Epithelial cell of esophagus (primary cell): ENCODE measurements at places on chromosomes 1 and 21.

- DNase-seq: peak; percentile 79
Measured at GRCh38 chr1:89987159-89987819, 7.6 kb upstream of the ZNF326 start.

DNA sequence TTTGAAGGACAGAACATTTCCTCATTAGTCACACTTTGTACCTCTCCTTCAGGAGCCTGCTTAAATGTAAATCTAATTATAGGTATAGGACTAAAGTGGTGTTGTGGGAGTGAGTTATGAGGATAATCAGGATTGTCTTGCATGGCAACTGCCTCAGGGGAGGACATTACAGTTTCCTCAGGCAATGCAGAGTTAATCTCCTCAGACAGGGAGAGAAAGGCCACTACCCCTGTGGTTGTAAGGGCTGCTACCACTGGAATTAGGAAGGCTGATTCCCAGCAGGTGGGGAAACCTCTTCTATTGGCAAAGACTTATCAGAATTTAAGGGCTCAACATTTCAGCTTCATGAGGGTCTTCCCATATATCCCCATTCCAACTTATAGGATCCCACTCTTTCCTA, 286.8 kb upstream of the PBX1 start:
- DNase-seq: no peak

GRCh38 chr1:185644531-185644930, 89.7 kb upstream of the HMCN1 start:
- peak; percentile 79 for DNase-seq

GRCh38 chr1:87084244-87084836, 169.9 kb downstream of the HS2ST1 start:
- DNase-seq: peak; percentile 39

DNA sequence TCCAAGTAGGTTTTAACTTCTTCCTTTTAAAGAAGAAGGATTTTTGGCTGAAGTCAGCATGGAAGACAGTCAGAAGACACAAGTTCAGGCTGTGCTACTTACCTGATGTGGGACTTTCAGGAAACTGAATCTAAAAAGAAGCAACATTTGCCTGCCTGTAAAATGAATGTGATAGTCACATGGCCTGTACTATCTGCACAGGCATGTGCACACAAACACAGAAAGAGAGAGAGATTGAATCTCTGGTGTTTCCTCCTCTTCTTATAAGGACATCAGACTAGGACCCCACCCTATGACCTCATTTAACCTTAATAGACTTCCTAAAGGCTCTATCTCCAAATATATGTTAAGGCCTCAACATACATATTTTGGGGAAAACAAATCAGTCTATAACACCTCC, 542.9 kb downstream of the PLPP3 start:
- DNase-seq: no peak

DNA sequence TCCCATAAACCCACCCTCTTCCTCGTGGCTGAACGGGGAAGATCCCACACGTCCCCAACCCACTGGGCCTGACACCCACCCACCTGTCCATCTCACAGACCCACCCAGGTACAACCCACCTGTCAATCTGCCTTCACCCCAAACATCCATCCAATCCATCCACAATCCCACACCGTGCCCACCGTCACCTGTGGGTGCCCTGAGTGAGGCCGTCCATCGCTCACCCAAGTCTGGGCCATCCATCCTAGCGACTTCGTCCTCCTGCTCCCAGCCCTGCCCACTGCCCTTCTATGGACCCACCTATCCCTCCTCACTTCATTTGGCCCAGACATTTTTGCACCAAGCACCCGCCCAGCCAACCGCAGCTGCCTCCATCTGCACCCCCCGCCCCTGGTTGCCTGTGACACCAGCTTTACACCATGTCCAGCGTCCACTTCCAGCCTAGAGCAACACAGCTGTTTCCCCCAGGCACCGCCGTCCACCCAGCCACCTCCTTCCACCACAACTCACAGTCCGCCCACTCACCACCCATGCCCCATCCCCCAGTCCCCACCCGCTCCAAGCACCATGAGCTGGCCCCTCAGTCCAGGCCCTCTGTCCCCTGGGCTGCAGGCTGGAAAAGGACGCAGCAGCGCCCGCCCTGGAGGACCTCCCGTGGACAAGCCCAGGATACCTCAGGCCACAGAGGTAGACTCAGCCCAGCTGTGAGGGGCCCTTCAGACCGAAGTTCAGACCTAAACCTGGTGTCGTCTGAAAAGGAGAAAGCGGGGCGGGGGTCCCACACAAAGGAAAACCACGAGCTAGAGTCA, 7.7 kb downstream of the TTLL10 start:
- no peak for DNase-seq

DNA sequence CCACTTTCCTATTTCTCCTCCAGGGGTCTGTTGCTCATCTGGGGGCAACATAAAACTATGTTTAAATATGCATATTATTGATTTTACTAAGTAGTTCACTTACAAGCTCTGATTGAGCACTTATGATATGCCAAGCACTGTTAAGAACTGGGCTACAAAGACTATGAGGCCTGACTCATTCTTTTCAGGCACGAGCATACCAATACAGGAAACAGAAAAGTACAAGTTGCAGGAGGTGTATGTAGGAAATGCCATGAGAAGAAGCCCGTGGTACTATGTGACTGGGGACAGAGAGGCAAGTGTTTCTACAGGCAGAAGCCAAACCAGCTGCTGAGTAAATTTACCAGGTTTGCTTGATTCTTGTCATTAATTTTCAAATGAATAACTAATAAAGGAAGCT, 120.4 kb upstream of the PTGFR start:
- DNase-seq: peak; percentile 69

- DNase-seq: peak; percentile 88
Measured at GRCh38 chr1:31669786-31670592, 25.3 kb upstream of the PEF1 start.

GRCh38 chr21:16072221-16072620, 342.4 kb downstream of the USP25 start:
- DNase-seq: no peak

DNA sequence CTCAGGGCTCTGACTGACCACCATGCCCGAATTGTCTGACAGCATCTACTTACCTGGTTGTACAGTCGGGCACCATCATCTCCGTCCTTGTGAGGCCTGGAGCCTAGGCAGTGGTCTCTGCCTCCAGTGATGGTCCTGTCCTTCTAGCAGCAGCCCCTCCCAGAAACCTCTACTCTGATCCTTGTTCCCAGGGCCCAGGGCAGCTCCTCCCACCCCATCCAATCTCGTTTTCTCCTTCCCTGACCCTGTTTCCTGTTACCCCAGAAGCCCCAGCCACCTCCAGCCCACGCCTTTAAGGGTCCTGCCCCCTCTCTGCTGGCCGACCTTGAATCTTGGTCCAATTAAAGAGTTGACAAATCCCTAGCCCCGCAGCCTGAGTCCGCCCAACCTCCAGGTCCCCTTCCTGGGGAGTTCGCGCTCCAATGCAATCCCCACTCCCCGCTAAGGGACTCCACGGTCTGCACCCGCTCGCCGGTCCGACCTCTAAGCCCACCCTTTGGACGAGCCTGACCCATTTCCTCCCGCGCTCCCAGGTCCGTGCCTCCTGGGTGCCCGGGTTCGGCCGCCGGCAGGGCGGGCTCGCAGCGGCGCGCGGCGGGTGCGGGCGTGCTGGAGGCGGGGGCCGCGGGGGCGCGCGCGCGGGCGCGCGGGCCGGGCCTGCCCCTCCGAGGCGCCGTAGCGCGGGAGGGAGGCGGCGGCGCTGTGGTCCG, at the start of gene B4GALT2:
Gene B4GALT2, plus strand, starts transcription at position 660 of the 710 bp plus-strand sequence. CDS start 1,951 bp downstream, outside the sequence.
- DNase-seq: peak; percentile 45

DNA sequence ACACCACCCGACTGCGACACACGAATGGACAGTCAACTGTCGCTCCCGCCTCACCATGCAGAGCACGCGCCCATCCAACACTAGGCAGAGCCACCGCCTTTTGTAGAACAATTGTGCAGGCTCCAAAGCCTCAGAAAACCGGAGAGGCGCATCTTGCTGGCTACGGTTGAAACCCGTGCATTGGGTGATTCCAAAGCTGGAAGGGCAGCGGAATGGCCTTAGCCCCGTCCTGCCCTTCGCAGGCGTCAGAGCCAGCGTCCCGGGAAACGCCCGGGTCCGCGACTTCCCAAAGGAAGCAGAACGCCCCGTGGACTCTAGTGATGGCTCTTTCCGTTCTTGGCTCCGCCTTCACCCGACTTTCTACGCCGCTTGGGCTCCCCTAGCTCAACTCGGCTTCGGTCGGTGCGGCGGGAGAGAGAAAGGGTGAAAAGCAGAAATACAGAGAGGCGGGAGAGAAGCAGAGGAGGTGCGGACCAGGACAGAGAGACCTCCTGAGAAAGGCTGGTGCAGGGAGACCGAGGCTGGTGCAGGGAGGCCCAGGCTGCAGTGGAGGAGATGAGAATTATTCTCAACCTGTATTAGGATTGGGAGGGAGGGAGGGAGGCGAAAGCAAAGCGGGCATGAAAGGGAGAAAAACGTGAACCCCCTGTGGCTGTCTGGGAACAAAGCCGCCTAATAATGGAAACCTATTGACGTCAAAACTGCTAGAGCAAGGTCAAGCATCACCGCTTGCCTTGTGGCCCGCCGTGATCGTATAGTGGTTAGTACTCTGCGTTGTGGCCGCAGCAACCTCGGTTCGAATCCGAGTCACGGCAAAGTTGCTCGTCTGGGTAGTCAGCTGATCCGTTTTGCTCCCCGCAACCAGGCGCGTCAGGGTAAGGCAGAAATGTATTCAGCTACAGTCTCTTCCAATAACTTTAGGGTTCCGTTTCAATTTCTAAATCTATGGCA, 99.5 kb downstream of the PRKAB2 start:
- peak; percentile 44 for DNase-seq

- no peak for DNase-seq
Measured at GRCh38 chr21:31566611-31567010, 92.9 kb upstream of the SOD1 start.

GRCh38 chr1:247548769-247549182, at the start of gene GCSAML:
Gene GCSAML (plus strand): TSS chr1:247549134. CDS start chr1:247549192, 58 bp downstream.
- no peak for DNase-seq

GRCh38 chr1:34013958-34014737, 150.3 kb downstream of the HMGB4 start:
- no peak for DNase-seq

DNA sequence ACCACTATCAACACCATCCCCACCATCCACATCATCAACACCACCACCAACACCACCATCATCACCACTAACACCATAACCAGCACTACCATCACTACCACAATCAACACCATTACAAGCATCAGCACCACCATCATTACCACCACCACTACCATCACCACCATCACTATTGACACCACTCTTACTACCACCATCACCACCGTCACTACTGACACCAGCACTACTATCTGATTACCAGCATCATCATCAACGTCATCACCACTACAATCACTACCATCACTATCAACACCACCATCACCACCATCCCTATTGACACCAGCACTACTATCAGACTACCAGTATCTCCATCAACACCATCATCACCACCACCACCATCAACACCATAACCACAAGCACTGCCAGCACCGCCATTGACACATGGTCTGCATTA, 106.1 kb upstream of the RUNX3 start:
- DNase-seq: no peak

DNA sequence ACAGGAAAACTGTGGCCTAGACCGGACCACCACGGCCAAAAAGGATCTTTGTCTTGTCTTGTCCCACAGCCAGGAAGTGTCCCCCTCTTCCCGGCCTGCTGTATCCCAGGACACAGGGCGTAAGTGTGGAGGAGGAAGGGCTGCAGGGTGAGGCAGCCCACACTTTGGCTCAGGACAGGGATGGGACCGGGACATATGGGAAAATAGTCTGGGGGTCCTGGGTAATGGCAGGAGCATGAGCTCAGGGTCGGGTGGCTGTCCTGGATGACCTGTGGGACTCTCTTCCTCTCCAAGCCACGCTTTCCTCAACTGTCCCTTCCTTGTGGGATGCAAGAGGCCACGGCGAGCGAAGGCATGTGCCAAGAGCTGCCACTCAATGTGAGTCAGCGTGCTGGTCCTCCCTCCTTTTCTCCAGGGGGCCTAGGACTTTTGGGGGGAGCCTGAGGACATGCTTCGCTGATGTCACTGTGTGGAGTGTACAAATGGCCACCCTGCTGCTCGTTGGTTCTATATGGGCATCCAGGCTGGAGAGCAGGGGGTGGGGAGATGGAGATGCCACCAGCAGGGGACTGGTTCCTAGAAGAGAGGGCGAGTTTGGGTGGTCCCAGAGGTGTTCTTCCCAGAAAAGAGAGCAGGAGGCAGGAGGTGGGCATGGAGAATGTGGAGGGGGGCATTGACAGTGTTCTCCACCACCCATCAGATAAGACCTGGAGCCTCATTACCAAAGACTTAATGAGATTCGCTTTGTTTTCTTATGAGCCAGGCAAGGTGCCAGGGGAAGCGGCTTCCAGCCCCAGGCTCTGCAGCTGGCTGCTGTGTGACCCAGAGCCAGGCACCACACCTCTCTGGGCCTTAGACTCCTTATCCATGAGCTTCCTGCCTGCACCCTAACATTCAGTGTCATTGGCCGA, 11.5 kb upstream of the PADI1 start:
- no peak for DNase-seq

GRCh38 chr1:234842726-234843641, 233.0 kb upstream of the IRF2BP2 start:
- DNase-seq: no peak

- DNase-seq: no peak
Measured at GRCh38 chr1:39573736-39574624, 2.6 kb downstream of the PABPC4 start.

DNA sequence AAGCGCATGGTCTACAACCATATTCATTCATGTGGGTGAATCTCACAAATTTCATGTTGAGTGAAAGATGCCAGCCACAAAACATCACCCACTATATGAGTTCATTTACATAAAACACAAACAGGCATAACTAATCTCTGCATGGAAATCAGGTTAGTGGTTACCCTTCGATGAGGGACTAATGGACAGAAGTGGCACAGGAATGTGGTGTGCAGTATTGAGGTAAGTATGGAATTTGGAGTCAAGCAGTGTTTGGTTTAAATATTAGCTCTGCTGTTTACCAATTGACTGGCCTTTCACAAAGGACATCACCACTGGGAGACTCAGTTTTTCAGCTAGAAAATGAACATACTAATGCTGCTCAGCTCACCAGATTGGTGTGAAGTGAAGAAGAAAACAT, 24.2 kb downstream of the CCDC185 start:
- no peak for DNase-seq

DNA sequence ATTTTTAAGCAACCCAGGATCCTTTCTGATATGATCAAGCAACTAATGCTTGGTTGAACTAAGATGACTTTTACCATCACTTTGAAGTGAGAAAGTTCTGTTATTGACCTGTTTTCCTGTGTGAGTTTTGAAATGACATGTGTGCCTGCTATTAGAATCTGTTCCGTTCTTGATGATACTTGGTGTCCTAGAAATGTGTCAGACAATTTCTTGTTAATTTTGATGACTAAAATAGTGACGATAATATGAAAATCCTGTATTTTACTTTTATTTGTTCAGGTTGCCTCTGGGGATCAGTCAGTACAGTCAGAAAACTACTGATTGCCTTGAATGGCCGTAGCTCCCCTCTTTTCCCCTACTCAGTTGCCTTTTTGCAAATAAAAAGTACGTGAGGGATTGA, 228.0 kb downstream of the RYR2 start:
- DNase-seq: no peak
